Activated CD4-positive, CD25-positive, alpha-beta regulatory T cell treated with anti-CD3 and anti-CD28 coated beads, Interleukin-2, amount 50 U/mL, for 24 hours (primary cell): ENCODE measurements at places on chromosomes 7 and 10.
A peak's percentile ranks its signal among the peaks of the same experiment; 100 is the strongest.

- ATAC-seq: peak; percentile 92
These were observed 153.8 kb downstream of the COBL start for GRCh38 chr7:51162724-51163329.

- ATAC-seq: no peak
These were observed 18.6 kb upstream of the SDK1 start for GRCh38 chr7:3282457-3282856.

DNA sequence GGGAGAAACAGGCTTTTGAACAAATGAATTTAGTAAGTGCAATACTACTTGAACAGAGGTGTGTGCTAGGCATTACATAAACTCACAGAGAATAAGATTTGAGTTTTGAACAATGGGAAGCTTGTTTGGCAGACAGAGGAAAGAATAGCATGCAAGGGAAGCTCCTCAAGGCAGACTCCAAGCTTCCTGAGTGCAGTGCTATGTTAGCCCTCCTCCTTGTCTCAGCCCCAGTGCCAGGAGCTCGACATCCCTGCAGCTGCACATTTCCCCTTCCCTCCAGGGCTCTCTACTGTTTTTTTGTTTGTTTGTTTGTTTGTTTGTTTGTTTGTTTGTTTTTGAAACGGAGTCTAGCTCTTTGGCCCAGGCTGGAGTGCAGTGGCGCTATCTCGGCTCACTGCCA, 237.5 kb downstream of the IPMK start:
- no peak for ATAC-seq

- ATAC-seq: peak; percentile 87
These were observed 21.0 kb downstream of the PIP4K2A start for GRCh38 chr10:22693371-22693784.

DNA sequence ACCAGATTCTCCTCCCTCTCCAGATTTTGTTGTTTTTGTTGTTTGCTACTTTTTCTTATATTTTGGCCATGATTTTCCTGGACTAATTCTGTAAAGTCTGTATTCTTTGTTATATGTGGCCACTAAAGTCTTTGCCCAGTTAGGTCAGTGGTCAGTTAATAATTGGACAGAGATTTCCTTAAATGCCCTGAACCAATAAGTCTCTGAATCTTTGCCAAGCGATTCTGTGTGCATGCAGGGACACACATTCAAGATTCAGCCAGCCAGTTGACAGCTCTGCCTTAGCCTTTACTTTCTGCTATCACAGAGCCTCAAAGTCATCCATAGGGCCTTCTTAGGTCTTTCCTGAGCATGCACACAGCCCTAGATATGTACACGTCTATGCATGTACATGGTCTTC, 11.0 kb upstream of the COL17A1 start:
- ATAC-seq: no peak

GRCh38 chr7:72493850-72494661, 81.9 kb upstream of the CALN1 start:
- no peak for ATAC-seq

DNA sequence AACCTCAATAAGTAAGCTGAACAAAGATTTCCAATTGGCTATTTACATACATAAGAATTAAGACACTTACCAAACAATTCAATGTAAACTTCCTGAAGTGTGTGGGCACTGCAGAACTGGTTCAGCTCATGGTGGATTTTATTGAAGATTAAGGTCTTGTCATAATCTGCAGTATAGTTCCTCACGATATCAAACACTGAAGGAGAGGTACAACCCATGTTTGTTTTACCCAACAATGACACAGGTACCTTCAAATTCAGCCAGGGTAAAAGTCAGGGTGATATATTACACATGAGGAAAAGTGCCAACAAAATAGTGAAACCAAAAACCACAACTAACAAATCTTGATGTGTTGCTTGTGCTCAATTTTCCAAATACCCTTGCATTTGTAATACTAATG, 10.0 kb downstream of the ERLIN1 start:
- ATAC-seq: no peak

DNA sequence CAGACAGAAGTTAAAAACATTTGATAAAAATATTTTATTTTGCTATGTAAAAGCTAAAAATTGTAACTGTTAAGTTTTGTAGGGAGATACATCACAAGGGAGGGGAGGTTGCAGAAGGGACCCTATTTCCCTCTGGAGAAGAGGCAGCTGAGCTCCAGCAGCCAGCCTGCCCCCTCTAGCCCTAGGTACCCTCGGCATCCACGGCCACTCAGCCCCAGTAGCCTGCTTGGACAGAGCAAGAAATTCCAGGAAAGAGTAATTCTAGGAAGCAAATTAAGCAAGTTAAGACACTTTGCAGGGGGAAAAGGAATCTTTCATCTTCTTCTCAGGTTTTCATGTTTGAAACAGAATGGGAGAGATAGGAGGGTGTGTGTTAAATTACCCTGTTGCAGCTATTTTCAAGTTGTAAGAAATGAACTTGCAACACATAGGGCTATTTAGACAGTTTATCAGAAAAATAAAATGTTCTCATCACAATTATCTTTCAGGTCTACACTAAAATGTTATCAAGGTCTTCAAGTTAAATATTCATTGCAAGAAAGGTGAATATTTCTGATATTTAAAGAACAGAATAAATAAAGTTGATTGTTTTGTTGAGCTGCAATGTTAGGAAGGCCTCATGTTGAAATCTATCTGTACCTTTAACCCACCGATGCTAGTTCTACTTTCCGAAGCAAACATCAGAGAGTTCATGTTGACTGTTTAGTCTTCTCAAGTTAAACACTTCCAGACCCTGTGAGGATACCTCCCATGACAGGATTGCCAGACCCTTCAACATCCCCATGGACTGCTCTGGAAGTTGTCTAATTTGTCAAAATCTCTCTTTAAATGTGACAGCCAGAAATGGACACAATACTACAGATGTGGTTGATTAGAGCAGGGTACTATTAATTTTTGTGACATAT, 5.5 kb downstream of the SGCE start:
- ATAC-seq: no peak

DNA sequence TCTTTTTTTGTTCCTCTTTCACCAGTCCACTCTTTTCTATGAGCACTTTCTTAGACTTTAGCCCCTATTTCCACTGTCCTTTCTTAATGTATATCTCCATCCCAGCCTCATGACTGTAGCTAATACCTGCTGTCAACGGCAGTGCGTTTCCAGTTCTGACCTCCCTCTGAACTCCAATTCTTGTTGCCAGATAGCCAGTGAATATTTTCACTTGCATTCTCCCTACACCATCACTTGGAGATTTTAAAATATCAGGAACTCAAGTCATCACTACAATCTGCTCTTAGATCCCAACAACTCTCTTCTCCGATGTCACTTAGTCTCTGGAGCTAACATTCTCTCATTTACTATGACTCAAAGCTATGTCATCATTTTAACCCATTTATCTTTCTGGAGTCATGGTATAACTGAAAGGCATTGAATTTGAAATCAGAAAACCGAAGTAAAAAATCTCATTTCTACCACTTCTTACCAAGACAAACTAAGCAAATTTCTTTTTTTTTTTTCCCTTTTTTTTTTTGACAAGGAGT, 5.1 kb upstream of the SLC16A12 start:
- no peak for ATAC-seq

GRCh38 chr7:69966766-69967591, 368.7 kb downstream of the AUTS2 start:
- no peak for ATAC-seq

DNA sequence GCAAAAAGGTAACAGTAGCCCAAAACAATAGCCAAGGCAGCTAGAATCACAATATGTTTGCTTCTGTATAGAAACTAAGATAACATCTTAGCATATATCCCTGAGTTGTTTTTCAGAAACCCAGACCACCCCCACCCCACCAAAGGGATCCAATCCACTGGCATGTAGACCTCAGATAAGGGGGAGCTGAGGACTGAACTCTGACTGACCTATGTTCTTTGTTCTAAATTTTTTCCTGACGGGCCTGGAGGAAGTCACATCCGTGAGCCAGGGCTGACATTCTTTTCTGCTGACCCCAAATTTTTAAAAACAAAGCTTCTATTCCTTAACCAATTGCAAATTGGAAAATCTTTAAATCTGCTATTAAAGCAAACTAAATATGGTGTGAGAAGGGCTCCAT, 493.9 kb upstream of the IGFBP3 start:
- no peak for ATAC-seq

DNA sequence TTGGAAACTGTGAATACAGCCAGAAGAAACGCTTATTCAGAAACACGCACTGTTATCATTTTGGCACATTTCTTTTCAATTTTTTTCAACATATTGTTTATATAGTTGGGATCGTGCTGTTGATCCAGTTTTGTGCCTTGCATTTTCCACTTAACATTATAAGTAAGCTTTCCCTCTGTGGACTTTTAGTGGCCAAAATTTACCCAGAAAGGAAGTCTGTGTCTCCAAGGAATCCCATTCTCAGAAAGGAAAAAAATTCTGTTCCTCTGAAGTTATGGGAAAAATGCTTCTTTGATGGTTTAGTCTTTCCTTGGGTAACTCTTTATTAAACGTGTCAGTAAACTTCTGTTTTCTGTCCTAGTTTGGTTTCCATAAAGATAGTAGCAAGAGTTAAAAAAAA, 280.0 kb downstream of the REEP3 start:
- ATAC-seq: no peak

DNA sequence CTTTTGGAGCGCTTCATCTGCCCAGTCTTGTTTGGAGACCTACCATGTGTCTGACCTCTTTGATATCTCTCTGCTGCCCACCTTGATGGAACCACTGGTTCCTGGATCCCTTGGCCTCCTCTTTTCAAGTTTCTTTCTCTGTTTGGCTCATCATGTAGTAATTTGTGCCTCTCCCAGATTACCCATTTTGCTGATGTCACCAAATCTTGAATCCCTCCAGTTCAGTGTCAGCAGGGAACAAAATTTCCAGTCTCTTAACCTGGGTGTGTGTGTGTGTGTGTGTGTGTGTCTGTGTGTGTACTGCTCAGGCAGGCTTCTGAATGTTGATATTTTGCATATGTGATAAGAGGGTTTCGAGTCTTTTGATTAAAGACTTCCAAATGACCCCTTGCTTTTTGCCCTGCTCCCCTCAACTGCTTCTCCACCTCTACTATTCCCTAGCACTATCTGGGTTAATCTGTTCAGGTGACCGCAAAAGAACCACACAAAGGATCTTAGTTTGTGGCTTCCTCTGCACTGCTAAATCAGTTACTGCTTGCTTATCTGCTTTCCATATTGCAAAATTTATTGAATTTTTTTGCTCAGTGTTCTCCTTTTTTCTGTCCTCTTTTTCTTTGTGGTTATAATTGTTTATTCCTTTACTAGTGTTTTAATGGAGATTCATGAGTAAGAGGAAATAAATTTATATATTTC, 25.7 kb downstream of the MYO3A start:
- no peak for ATAC-seq
